ENCODE measurements at places on chromosomes 7 and 10.

DNA sequence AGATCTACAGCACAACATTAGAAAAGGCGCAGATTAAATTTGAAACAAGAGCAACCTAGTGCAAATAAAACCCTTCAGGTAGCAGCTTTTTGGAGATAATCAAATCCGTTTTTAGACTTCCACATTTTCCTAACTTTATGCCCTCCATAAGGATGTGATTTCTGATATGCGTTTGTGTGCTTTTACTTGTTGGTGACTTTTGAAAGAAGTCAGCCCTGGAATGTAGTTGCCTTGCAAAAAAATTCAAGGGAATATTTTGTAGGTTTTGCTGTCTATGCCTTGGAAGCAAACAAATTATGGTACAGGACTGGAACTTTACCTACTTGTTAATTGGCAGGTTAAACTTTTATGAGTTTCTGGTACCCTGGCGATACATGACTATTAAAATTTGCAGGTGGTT, 86.7 kb upstream of the HDAC9 start:
- no peaks in the 10 kb centered on the region for H3K36me3 ChIP-seq
- no peak overlapping the region for H3K27ac ChIP-seq
- no peak overlapping the region for H3K4me3 ChIP-seq
- no peaks in the 10 kb centered on the region for H3K27me3 ChIP-seq
- H3K4me1 ChIP-seq: peaks cover 2% of the 10 kb centered on the region

- H3K4me1 ChIP-seq: no peaks in the 10 kb centered on the region
- H3K27ac ChIP-seq: no peak overlapping the region
- DNase-seq: no peak
- H3K36me3 ChIP-seq: no peaks in the 10 kb centered on the region
Measured at GRCh38 chr10:17174626-17175025, 26.8 kb downstream of the TRDMT1 start.

DNA sequence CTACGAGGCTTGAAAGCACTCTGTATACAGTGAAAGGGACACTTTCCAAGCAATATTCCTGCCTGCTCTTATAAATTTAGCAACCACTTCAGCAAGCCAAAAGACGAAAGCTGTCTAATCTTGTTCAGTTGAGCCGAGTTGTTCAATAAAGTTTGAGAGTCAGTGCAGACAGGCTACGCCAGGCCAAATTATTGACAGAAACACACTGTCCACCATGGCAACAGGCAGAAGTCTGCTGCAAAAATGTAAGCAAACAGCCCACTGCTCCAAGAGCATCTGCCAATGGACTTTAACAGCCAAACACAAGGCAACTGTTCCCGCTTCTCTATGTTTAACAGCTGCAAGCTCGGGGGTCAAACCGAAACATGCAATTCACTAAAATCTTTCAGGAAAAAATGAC, 85.7 kb downstream of the GLI3 start:
- H3K36me3 ChIP-seq: no peaks in the 10 kb centered on the region
- peaks cover 31% of the 10 kb centered on the region for H3K4me1 ChIP-seq
- H3K4me3 ChIP-seq: no peak overlapping the region
- H3K27me3 ChIP-seq: no peaks in the 10 kb centered on the region

DNA sequence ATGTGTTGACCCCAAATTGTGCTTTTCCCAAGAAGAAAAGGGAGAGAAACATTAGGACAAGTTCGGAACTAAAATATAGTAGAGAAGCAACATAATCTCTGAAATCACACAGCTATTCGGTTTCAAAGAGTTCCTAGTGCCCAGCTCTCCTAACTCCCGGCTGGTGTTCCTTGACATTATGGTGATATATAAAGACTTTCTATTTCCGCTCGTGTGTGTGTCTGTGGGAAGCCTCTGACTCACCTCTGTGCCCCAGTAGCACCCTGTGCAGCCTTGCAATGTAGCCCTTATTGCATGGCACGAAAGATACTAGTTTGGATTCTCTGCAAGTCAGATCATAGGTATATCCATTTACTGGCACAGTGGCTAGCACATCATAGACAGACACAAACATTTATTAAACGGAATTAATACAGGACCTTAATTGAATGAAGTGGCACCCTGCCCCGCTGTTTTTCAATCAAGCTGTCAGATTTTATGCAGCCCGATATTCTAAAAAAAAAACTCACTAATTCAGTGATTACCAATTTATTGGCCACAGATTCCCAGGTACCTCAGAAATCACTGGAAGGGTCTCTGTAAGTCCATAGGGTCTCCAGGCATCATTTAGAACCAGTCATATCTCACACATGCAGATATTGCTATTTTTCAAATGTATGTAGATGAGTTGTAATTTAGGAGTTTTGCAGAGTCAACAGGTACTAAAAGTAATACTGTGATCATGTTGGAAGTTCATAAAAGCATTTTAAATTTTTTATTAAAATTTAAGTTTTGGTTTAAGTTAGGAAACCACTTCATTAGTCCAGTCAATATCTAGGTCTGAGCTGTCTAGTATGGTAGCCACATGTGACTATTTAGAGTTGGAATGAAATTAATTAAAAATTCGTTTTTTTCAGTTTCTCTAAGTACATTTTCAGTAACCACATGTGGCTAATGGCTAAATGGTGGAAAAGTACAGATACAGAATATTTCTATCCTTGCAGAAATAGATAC, 43.3 kb downstream of the SFTPD start:
- peaks cover 4% of the 10 kb centered on the region for H3K4me1 ChIP-seq
- peaks cover 6% of the 10 kb centered on the region for H3K36me3 ChIP-seq
- H3K27me3 ChIP-seq: peaks cover 5% of the 10 kb centered on the region
- peak overlapping the region; percentile 95 for H3K4me3 ChIP-seq
- peak overlapping the region; percentile 84 for H3K27ac ChIP-seq
- DNase-seq: no peak

- H3K36me3 ChIP-seq: peaks cover 3% of the 10 kb centered on the region
- H3K27ac ChIP-seq: no peak overlapping the region
- no peaks in the 10 kb centered on the region for H3K27me3 ChIP-seq
- no peak for DNase-seq
- H3K4me1 ChIP-seq: no peaks in the 10 kb centered on the region
Measured at GRCh38 chr10:128417826-128418225, 291.6 kb upstream of the MKI67 start.

- H3K4me3 ChIP-seq: no peak overlapping the region
- no peak overlapping the region for H3K27ac ChIP-seq
- no peaks in the 10 kb centered on the region for H3K36me3 ChIP-seq
- DNase-seq: no peak
Measured at GRCh38 chr7:75757860-75758259, 14.2 kb downstream of the CCL26 start.

DNA sequence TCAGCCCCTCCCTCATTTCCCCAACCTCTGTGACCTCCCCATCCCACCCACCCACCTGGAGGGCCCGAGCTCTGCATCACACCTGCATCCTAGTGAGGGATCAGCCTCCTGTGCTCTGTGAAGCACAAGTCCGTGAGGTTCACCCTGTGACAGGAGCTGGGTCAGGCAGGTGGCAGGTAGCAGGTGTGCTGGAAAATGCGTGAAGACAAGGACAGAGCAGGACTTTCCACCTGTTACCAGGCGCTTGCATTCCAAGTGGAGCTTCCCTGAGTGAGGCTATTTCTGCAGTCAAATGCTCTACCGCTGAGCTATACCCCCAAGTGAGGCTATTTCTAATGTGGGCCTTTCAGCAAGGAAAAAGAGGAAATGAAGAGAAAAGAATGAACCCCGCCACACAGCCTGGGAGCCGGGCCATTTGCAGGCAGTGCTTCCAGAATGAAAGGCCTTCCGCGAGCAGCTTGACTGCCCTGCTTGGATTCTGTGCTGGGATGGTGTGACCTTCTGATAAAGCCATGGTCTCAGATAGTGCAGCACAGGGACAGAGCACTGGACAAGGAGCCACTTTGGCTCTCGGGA, 13.3 kb upstream of the CPXM2 start:
- no peak overlapping the region for H3K4me3 ChIP-seq
- H3K4me1 ChIP-seq: peaks cover 7% of the 10 kb centered on the region
- peaks cover 6% of the 10 kb centered on the region for H3K27me3 ChIP-seq
- no peak for DNase-seq
- H3K36me3 ChIP-seq: peaks cover 5% of the 10 kb centered on the region

GRCh38 chr10:45423976-45424499, 50.0 kb downstream of the ALOX5 start:
- no peak overlapping the region for H3K4me3 ChIP-seq
- no peak overlapping the region for H3K27ac ChIP-seq
- H3K27me3 ChIP-seq: peaks cover 10% of the 10 kb centered on the region
- no peak for DNase-seq

- no peaks in the 10 kb centered on the region for H3K36me3 ChIP-seq
- H3K27me3 ChIP-seq: peaks cover 1% of the 10 kb centered on the region
- no peak overlapping the region for H3K4me3 ChIP-seq
- H3K4me1 ChIP-seq: peaks cover 2% of the 10 kb centered on the region
- no peak overlapping the region for H3K27ac ChIP-seq
Measured at GRCh38 chr7:132609222-132609621, 33.0 kb upstream of the PLXNA4 start.

- no peak overlapping the region for H3K27ac ChIP-seq
- peaks cover 15% of the 10 kb centered on the region for H3K4me1 ChIP-seq
- peaks cover 5% of the 10 kb centered on the region for H3K36me3 ChIP-seq
- no peak for DNase-seq
- no peak overlapping the region for H3K4me3 ChIP-seq
Measured at GRCh38 chr10:71393841-71394475, 2.8 kb upstream of the CDH23 start.

- H3K4me3 ChIP-seq: peak overlapping the region; percentile 98
- DNase-seq: no peak
- H3K4me1 ChIP-seq: peaks cover 19% of the 10 kb centered on the region
- H3K36me3 ChIP-seq: no peaks in the 10 kb centered on the region
Measured at GRCh38 chr10:104339469-104340110, 1.3 kb upstream of the ITPRIP start.

DNA sequence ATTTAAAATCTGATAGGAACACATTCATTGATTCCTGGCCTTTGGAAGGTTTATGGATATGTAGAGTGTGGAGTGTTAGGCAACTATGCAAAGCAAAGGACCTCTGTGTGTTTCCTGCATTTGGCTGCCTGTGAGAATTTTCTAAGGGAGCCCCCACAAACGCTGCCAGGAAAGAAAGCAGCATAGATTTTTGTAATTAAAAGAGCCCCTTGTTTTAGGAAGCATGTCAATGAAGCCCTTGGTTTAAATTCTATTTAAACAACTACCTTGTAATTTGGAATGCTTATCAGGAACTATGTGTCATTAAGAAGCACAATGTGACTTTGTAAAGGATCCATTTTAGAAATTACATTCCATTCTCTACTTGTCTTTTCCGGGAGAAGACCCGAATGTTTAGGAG, 742.5 kb downstream of the NXPH1 start:
- no peak overlapping the region for H3K27ac ChIP-seq
- H3K36me3 ChIP-seq: no peaks in the 10 kb centered on the region
- no peak overlapping the region for H3K4me3 ChIP-seq
- no peak for DNase-seq

Measured in glutamatergic neuron (in vitro differentiated cells).